ENCODE measurements at places on chromosomes 1 and 21.

GRCh38 chr1:229136822-229137221, 134.1 kb upstream of the RAB4A start:
- DNase-seq = no peak

- DNase-seq = no peak
Measured at GRCh38 chr21:31992391-31992790, 119.6 kb downstream of the HUNK start.

DNA sequence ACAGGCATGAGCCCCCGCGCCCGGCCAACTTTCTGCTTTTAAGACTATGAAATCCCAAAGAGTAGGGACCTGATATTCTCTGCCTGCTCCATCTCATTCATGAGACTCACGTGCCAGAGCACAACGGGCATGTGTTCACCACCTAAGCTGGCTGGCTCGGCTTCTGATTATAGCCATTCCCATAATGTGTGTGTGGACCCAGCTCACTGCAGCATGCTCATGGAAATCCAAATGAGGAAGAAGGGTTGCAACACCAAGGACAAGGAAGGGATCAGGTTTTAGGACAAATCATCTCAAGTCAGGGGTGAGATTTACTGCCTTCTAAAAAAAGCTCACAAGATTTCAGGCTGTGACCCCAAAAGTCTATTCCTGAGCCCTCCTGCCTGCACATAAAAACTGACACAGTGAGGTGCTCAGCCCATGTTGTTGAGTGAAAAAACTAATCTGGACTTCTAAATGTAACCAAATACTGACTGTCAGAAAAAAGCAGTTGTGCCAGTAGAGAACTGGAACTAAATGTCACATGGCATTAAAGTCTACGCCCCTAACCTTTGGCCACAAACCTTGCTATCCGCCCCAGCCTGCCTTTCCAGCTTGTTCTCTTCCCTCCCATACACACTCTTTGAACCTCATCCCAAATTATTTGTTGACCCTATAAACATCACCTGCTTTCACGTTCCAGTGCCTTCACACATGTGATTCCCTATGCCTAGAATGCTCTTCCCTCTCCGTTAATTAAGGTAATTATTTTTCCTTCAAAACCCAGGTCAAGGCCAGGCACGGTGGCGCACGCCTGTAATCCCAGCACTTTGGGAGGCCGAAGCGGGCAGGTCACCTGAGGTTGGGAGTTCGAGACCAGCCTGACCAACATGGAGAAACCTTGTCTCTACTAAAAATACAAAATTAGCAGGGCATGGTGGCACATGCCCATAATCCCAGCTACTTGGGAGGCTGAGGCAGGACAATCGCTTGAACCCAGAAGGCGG, 9.1 kb upstream of the COA7 start:
- no peak for DNase-seq

DNA sequence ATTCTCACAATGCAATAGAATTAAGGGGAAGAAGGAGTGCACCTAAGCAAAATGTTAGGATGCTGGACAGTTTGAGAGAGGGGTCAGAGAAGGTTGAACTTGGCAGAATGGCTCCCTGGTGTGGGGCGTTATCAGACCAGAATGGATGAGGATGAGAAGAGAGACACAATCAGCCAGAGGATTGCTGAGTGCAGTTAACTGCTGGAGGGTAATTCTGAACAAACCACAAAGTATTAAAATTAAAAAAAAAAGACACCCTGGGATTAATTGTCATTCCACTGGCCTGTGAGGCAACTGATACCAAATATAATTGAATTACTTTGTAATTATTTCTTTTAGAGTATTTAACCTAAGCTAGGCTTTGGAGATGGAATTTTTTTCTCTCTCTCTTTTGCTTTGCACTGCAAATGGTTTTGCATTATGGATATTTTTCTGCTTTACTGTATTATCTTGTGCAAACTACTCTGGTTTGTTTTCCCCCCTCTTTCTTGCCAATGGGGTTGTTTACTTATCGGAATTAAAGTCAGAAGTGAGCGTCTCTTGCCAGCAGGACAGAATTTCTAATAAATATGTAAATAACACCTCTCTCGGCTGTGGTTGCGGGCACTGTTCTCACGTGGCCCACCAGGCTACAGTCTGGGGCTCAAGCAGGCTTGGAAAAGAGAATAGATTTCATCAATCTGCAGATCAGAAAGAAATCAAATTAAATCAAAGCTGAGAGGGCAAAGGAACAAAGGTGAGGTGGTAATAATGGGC, 572.9 kb upstream of the CAMK1G start:
- no peak for DNase-seq
